IMR-90 (cell line): ENCODE measurements at places on chromosomes 3 and 15. TPM values are rescaled to one million over a fixed set of nuclear protein-coding genes. Genes with fewer than 3 reads are reported as not detected.

DNA sequence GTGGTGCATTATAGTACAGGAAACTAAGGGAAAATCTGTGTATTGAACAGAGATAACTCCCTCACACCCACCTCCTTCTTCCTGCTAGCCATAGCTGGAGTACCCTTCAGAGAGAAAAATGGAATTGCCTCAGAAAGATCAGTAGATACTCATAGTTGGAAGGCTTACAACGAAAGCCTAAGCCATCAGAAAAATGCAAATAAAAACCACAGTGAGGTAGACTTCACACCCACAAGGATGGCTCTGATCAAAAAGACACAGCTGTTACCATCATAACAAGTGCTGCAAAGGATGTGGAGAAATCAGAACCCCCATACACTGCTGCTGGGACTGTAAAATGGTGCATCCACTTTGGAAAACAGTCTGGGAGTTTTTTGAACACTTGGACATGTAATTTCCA is 7.4 kb upstream of the DLG1 start:
- peak; percentile 93 for DNase-seq

- DNase-seq: no peak
Measured at GRCh38 chr15:78831229-78832207, 20.3 kb upstream of the ADAMTS7 start.

DNA sequence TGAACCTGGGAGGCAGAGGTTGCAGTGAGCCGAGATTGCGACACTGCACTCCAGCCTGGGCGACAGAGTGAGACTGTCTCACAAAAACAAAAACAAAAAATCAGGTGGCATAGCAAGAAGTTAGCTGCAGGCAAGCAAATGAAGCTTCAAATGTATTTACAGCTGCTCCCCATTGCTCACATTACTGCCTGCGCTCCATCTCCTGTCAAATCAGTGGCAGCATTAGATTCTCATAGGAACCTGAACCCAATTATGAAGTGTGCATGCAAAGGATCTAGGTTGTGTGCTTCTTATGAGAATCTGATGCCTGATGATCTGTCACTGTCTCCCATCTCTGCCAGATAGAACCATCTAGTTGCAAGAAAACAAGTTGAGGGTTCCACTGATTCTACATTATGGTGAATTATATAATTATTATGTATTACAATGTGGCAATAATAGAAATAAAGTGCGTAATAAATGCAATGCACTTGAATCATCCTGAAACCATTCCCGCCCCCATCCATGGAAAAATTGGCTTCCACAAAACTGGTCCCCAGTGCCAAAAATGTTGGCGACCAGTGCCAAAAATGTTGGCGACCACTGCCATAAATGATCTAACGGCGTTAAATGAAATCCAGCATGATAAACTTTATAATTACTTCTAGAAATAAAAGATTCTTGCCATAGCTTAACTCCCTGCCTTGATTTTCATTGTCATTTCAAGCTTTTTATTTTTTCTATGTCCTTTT is 616.7 kb upstream of the NAALADL2 start:
- no peak for DNase-seq

- DNase-seq: no peak
Measured at GRCh38 chr15:98163319-98164045, 203.0 kb downstream of the ARRDC4 start.

- DNase-seq: peak; percentile 61
Measured at GRCh38 chr15:101018016-101018415, 98.9 kb downstream of the LRRK1 start.

DNA sequence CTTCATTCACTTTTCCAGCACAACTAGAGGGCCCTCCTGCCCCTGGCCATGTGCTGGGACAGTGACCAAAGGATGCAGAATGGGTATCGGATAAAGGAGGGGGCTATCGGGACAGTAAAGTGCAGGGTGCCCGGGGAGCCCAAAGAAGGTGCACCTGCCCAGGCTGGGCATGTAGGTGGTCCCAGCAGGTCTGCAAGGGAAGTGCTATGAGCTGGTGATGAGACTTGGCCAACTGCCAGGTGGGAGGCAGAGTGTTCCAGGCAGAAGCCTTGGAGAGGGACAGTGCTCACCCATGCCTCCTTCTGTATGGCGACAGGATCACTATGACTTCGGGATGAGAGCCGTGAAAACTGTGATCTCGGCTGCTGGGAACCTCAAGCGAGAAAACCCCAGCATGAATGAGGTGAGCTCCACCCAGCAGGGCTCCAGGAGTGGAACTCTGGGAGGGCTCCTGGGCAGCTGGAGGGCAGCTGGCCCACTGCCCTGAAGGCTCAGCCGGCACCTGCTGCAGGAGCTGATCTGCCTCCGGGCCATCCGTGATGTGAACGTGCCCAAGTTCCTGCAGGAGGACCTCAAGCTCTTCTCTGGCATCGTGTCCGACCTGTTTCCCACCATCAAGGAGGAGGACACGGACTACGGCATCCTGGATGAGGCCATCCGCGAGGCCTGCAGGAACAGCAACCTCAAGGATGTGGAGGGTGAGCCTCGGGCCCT is 48.4 kb downstream of the DNAH1 start:
- no peak for DNase-seq

DNA sequence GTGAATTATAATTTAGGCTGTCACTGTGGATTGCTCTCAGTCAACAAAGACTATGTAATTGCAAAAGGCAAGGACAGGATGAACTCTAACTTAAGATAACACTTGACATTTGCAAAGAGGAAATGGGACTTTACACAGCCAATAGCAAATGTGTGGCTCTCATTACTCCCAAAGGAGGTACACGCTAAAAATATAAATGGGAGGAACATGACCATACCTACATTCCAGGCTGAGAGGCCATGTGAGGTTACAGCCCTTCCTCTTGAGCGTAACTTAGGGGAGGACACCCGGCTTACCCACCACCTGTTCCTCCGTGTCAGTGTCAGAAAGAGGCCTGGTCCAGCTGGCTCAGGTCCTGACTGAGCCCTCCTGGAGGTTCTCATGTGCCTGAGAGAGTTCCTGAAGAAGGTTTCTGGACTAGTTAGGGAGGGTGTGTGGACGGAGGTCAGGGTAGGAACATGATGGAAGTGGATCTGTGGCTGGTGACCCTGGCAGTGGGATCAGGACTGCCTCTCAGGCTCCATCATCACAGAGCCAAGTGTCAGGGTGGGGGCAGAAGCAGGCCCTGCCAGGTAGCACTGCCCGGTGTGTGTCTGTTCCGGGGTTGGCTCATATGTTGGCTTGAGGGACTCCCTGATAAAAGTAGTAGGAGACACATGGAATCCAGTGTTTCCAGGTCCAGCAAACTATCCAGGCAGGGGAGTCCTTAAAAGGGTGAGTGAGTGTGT is 7.9 kb downstream of the POPDC2 start:
- DNase-seq: no peak

DNA sequence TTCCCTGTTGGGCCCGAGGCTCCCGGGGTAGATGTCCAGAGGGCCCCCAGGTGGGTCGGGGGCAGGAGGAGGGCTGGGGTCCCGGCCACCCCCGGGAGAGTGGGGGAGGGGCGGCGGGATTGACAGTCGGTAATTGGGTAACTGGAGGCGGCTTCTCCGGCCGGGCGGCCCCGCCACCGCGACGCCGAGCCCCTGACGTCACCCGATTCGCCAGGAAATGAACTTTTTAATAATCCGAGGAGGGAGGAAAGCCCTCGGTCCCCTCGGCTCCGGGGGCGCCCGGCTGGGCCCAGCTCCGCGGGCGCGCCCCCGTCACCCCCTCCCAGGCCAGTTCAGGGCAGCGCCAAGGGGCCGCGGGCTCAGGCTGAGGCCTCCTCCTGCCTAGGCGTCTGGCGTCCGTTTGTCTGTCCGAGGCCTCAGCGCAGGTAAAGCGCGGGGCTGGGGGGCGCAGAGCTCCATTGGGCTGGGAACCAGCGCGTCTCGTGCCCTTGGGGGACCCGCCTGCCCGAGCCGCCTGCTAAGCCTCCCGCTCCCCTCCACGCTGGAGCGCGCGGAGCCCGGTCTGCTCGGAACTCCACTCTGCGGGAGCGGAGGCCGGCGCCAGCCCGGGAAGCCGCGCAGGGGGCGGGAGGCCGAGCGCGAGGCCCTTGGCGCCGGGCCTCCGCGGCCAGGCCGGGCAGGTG is 3.9 kb downstream of the GATA2 start:
- no peak for DNase-seq

DNA sequence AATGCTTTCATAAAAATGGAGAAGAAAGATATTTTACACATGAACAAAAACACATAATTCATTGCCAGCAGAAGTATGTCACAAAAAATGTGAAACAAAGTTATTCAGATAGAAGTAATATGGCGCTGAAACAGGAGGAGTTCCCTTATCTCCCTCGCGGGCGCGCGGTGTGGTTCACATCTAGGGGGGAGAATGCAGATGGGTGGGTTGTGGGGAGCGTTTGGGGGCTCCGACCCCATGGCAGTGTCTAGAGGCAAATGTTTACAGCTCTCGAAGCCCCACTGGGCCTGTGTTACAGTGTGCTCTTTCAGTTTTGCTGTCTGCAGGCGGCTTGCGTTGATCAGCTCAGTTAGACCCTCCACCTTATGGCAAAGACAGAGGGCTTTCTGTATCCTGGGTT is 297.5 kb downstream of the CGGBP1 start:
- DNase-seq: no peak

- no peak for DNase-seq
Measured at GRCh38 chr15:73947651-73948050, 21.4 kb downstream of the LOXL1 start.

GRCh38 chr15:79105141-79105540 is 14.6 kb upstream of the RASGRF1 start:
- no peak for DNase-seq

DNA sequence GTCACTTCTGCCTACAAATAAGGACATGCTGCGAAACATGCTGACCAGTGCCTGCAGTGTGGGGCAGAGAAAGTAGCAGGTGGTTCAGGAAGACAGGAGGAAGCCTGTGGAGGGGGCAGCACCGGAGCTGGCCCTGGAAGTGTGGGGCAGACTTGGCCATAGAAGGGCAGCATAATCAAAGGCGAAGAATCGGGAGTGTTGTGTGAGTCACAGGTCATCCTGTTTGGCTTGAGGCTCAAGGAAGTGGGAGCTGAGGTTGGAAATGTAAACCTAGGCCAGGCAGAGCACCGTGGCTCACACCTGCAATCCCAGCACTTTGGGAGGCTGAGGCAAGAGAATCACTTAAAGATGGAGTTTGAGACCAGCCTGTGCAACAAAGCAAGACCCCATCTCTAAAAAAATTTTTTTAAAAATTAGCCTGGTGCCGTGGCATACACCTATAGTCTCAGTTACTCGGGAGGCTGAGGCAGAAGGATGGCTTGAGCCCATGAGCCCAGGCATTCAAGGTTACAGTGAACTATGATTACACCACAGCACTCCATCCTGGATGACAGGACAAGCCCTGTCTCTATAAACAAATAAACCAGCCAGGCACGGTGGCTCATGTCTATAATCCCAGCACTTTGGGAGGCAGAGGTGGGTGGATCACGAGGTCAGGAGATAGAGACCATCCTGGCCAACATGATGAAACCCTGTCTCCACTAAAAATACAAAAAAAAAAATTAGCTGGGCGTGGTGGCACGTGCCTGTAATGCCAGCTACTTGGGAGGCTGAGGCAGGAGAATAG is 54.0 kb downstream of the FAM43A start:
- no peak for DNase-seq

- no peak for DNase-seq
Measured at GRCh38 chr3:130515755-130516154, 1.2 kb upstream of the COL6A6 start.

DNA sequence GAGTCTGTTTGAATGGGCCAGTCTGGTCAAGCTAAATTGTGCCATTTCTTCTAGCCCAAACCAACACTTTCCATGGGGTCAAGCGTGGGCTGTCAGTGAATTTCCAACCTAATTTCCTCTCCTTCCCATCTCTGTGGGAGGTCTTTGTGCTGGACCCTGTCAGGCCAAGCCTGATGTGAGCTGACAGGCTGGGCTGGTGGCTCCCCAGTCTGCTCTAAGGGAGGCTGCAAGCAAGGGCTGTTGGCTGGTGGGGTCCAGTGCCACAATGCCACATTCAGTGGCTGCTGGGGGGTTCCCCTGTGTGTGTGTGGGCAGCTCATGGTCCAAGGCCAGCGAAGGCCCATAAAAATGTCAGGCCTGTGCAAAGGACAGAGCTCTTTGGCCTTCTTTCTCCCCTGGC is 216.1 kb downstream of the OPA1 start:
- DNase-seq: no peak

- peak; percentile 80 for DNase-seq
Measured at GRCh38 chr15:85044251-85044853, 62.7 kb downstream of the PDE8A start.

GRCh38 chr3:46076606-46077005 is 49.3 kb upstream of the XCR1 start:
- DNase-seq: peak; percentile 13

DNA sequence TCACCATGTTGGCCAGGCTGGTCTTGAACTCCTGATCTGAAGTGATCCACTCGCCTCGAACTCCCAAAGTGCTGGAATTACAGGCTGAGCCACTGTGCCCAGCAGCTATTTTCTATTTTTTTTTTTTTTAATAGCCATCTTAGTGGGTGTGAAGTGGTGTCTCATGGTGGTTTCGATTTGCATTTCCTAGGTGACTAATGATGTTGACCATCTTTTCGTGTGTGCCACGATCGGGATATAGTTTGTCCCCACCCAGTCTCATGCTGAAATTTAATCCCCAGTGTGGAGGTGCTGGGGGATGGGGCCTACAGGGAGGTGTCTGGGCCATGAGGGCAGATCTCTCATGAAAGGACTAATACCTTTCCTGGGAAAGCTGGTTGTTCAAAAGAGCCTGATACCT is 41.8 kb upstream of the MUC13 start:
- DNase-seq: no peak

DNA sequence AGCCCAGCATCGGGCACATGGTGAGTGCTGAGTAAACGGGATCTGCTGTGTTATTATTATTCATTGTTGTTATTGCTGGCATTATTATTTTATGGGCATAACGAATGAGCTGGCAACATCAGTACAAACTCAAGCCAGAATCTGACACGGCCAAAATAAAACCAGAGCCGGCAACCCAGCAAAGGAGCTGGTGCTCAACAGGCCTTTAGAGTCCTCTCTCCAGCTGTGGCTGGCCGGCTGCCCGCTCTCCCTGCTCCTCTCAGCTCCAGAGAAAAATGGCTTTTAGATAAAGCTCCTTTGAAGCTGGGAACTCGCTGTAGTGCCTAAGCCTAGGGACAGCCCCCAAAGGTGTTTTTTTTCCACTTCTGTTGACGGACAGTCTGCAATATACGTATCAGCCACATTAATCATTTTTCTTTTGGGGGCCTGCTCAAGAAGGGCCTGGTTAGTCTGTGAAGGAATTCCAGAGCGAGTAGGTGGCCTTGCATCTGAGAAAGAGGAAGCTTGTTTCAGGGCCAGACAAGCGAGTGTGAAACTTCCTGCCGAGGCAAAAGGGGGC is 193.9 kb upstream of the UBE2E1 start:
- DNase-seq: peak; percentile 80

- no peak for DNase-seq
Measured at GRCh38 chr3:123861081-123861836, 22.9 kb downstream of the MYLK start.

The TMEM207 gene
- not detected in 2 replicates for total RNA-seq

The CHDH gene
- under 0.01 and 0.28 TPM in 2 replicates for total RNA-seq

The TTLL13 gene
- total RNA-seq: not detected in 2 replicates

The GOLGA6A gene
- total RNA-seq: not detected in 2 replicates

The HTR3E gene
- not detected in 2 replicates for total RNA-seq

The ZIC4 gene
- total RNA-seq: not detected in 2 replicates

The SLC12A1 gene
- total RNA-seq: not detected in 2 replicates

The CA12 gene
- total RNA-seq: 33.7 and 36.4 TPM in 2 replicates
